NCI-H2081 treated with DMSO at 0.1 percent for 48 hours (cell line): ENCODE measurements at places on chromosomes 12 and 14.

DNA sequence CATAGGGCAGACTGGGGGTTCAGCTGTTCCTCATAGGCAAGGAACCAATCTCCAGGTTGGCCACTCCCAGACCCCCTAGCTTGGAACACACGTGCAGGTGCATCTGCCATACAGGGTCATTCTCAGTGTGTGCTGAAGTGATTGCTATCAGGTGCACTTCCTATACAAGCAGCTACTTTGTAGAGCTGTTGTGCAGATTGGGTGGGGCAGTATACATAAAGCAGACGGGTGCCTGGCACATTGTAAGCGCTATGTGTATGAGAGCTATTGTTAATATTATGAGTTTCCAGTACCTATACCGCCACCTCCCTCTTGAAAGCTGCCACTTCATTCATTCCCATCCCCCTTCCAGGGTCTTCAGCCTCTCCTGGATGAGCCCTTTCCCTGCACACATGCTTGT is 17.3 kb downstream of the IRF2BPL start:
- no peak for DNase-seq

- DNase-seq = no peak
Observed at GRCh38 chr12:60398547-60398946, 802.7 kb downstream of the SLC16A7 start.

DNA sequence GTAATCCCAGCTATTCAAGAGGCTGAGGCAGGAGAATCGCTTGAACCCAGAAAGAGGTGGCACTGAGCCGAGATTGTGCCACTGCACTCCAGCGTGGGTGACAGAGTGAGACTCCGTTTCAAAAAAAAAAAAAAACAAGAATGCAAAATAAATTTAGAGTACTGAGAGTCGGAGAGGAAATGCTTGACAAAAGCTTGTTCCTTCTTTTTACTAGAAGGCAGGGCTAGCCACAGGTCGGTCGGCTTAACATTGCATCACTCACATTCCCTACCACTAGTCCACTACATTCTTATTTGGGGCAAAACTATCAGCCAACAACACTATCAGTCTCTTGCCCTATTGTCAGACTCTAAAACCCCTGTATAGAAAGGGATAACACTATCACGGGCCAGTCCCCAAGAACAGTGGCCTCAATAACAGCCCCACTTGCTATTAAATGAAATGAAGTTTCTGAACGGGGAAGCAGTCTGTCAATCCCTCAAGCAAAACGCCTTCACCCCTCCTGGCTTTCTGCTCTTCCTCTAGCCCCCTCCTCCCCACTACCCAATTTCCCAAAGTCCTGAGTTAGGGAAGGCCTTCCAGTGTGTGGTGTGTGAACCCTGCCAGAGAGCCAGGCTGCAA is 1.0 kb downstream of the RNF41 start:
- DNase-seq = no peak

DNA sequence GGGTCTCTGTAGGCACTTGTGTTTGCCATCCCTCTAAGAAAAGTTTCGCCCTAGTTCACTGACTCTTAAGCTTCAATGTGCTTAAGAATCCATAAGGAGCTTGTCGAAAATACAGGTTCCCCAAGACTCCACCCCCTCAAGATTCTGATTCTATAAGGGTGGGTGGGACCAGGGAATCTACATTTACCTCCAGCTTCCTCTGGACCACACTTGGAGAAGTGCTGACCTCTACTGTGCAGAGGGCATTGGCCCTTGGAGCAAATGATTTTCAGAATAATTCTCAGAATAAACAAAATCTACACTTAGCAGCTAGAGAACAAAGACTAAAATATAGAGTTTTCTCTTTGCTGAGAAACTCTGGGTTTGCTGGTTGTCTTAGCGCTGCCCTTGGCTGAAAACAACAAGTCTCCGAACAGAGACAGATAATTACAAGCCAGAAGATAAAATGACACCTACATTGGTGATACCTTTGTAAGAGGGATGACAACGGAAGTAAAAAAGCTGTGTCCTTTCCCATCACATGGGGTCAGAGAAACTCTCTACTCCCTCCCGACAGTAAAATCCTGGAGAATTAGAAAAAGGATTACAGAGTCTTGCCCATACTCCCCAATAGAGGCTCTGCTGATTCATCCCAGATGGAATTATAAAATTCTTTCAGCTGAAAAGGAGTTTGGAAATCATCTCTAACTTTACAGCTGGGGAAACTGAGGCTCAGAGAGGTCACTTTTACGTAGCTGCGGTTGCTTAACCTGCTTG is 4.8 kb downstream of the TGFB3 start:
- no peak for DNase-seq

- no peak for DNase-seq
Observed at GRCh38 chr14:93785423-93785822, 2.9 kb downstream of the PRIMA1 start.

GRCh38 chr12:127231371-127231770 is 1035.6 kb upstream of the TMEM132C start:
- DNase-seq = no peak

GRCh38 chr14:37615582-37616289 is 20.3 kb downstream of the TTC6 start:
- DNase-seq = no peak
